Muscle of back (tissue), 13 donors: ENCODE measurements at places on chromosomes 16 and 17.
A peak's percentile ranks its signal among the peaks of the same experiment; 100 is the strongest.

GRCh38 chr17:4043862-4044261 is 79.6 kb upstream of the ATP2A3 start:
- no peak for DNase-seq

- DNase-seq, result no peak
Measured at GRCh38 chr16:88472069-88472468, 19.0 kb downstream of the ZFPM1 start.

GRCh38 chr17:58840820-58841612 is 85.4 kb downstream of the PPM1E start:
- DNase-seq, result no peak

DNA sequence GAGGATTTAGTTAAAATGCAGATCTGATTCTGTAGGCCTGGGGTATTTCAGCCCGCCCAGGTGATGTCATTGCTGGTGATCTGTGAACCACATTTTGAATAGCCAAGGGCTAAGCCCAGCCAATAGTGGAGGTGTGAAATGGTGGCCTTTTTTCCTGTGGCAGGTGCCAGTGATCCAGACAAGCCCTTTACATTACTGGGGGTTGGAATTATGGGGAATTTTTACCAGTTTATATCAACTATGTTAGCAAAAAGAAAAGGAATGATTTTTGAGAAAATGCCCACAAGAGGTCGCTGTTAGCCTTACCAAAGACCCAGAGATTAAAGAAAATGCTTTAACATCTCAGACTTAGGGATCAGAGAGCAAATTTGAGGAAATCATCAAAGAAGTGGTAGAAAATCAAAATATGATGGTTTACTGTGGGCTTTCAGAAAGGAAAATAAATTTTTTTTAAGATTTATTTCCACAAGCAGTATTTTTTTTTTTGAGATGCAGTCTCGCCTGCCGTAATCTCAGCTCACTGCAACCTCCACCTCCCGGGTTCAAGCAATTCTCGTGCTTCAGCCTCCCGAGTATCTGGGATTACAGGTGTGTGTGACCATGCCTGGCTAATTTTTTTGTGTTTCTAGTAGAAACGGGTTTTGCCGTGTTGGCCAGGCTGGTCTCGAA is 3.9 kb downstream of the VPS35L start:
- peak; percentile 51 for DNase-seq

DNA sequence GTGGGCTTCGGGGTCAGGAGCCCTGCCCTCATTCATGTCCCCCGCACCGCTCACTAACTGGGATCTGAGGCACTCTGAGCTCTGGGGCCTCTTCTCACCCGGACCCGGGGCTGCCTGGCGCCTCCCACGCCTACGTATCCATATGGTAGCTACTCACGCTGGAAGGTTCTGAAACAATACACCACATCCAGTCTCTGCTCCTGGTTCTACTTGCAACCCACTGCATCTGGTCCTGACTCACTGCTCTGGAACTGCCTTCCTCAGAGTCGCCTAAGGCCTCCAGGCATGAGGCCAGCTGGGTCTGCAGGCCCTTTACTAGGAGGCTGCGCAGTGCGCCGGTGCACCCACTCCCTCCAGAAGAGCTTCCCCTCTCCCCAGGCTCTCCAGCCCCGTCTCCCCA is 18.1 kb downstream of the USP36 start:
- DNase-seq, result no peak

GRCh38 chr17:78020717-78021108 is 62.2 kb downstream of the TNRC6C start:
- no peak for DNase-seq

- no peak for DNase-seq
Measured at GRCh38 chr17:1606352-1606985, 22.2 kb downstream of the SLC43A2 start.

DNA sequence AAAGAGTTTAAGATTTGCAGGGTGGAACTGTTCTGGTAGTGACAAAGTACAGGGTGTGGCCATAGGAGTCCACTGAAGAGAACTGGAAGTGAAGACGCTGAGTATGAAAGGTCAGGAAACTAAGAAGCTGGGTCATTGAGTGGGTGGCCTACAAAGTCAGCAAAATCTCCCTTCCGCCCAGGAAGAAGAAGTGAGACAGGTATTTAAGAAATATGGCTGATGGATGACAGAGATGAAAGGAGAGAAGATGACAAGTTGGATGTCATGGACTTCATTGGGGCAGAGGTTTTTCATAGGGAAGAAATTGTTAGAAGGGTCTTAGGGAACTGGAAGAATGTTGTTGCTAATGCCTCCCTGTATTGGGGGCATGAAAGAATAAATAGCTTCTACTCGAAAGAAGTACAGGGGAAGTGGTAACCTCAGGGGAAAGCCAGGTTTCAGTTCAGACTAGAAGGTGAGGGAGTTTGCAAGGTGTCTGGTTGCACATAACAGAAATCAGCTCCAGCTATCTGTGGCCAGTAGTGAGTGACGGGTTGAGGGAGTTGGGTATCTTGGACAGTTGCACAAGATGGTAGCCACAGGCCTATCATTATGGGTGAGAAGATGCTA is 33.6 kb upstream of the MED13 start:
- no peak for DNase-seq

DNA sequence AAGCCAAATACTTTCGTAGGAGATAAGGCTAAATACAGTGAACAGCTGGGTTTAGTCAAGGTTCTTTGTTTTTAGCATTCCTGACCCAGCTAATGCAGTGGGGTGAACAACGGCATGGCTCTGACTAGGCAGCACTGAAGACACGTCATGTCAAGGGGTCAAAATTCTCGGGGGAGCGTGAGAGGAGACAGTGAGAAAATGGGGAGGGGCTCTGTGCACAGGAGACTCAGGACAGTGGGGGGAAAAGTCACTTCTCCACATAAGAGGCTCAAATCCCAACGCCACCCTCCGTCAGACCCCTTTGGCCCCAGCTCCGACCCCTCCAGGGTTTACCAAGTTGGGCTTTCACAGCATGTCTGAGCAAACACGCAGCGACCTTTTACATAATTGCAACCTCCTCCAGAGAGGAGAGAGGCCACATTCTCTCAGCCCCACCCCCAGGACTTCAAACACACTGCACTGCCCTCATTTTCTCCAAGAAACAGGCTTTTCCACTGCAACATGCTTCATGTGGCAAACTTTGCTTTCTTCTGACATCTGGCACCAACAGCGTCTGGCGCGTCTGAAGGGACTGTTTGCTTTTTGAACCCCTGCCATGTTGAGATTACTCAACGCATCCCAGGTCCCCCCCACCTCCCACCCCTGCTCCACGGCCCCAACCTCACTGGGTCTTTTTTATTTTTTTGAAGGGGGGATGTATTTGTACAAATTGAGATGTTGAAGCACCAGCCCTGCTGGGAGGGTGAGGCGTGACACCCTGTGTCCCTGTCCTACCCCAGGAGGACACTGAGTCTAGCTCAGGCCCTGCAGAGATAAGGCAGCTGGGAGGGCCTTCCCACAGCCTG is 30.0 kb downstream of the AXIN2 start:
- peak; percentile 72 for DNase-seq

DNA sequence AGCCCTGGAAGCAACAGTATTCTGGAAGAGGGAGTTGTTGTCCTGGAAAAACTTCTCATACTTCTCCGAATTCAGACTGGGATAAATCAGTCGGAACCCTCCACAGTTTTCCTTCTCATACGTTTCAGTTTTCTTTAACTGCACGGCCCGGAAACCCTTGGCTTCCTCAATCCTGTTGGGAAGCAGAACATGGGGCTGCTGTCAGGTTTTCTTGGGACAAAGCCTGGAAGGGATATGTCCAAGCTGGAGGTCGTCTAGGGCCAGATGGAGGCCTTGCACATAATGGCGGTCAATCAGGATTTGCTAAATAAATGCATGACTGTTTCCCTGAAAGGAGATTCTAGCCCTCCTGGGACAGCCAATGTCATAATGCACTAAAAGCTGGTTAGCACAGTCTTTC is 29.2 kb downstream of the TTLL6 start:
- DNase-seq, result peak; percentile 46

DNA sequence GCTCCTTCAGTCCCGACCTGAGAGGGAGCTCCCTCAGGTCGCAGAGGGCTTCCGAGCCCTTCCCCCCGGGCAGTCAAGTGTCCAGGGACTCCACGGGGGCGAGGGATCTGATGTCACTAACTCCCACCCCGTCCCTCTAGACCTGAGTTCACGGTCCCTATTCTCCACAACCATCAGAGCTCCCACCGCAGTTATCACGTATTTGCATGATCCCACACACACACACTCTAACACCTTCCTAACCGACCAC is 3.7 kb upstream of the PER1 start:
- DNase-seq, result no peak

DNA sequence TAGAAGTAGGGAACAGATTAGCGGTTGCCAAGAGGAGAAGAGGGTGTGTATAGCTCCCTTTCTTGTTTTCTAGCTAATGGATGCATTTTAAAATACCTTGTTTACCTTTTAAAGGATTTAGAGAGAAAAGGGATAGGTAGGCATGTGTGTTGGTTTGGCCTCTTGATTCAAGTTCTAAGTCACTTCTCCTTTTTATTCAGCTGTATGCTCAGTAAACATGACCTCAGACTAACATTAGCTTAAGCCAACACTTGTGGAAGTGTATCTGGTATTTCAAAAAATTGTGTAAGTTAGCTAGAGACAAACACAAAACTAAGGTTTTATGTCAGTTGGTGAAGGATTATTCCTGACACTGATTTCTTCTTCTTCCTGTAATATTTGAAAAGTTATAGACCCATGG is 204.1 kb upstream of the NOG start:
- no peak for DNase-seq

DNA sequence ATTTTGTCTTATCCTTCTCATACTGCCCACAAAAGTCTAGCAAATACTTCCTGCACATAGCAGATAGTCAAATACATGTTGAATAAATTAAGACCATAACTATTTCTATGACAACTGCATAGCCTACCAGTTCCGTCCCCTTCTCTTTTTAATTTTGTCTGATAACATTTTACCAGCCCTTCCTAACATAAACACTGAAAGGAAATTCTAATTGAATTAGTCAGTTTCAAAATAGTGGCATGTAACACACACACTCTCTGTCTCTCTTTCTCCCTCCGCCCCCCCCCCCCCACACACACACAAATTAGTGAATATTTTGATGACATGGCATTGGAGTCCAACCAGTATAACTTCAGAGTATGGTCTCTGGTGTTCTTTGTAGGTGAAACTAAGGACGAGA is 41.8 kb downstream of the TNRC6C start:
- DNase-seq, result no peak

GRCh38 chr17:36055921-36056520 is 8.1 kb upstream of the CCL18 start:
- DNase-seq, result no peak

DNA sequence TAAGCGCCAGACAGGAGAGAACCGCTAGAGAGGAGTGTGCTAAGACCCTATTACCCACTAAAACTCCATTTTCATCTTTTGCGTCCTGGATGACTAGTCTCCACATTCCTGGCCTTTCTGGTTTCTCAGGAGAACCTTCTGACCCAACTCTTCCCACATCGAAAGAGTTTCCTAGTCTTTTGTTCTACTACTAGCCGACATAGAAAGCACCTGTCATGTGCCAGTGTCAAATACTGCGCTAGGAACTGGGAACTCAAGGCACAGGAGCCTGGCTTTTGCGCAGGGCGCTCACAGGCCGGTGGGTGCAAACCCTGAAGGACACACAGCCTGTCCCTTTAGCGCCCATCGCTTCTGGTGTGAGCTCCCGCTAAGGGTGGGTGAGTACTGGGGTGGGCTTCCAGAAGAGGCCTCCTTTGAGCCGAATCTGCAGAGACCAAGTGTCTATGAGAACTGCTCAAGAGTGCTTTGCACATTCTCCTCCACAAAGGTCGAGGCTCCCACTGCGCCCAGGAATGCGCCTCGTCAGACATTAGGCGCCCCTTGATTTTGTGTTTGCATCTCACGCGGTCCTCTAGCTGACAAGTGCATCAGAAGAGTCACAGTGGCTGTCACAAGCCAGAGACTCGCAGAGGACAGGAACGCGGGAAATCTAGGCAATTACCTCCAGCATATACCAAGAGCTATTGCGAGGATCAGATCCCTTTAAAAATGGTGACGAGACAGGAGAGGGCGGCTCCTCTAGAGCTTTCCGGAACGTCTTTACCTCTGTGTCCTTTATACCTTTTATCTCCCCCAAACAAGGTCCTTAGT is 2.0 kb upstream of the PSMB3 start:
- peak; percentile 43 for DNase-seq

DNA sequence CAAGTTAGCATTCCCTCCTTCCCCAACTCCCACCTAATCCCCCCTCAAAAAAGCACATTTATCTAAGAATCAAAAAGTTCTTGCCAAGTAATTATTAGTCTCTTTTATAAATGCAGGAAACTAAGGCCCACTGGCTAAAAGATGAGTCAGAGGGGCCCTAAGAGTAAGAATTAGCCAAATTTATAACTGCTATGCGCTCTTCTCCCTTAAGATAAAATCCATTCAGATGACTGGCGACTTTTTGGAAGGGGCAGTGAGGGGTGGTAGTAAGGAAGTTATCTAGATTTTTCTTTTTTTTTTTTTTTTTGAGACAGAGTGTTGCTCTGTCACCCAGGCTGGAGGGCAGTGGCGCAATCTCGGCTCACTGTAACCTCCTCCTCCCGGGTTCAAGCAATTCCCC is 17.1 kb downstream of the ZNF652 start:
- DNase-seq, result no peak

GRCh38 chr16:383326-384051 is 1.7 kb upstream of the PGAP6 start:
- DNase-seq, result no peak

DNA sequence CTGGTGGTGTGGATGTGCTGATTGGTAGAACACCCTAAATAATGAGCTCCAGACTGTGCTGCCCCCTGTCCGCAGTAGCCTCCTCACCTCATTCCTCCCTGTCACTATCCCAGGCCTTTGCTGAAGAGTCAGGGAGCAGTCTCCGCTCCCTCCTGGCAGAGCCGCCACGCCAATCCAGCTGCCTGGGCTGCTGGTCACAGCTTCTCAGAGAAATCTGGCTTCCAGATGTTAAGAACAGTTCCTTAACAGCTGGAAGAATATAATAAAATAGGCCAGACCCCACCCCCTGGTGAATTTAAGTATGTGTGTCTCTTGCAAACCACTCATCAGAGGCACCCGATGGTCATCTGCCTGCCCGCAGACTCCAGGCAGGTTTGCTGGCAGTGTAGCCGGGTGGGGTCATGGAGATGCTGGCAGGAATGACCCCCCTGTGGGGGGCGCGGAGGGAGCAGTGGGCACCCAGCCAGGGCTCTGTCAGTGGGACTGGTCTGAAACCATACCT is 161.0 kb downstream of the CCDC182 start:
- DNase-seq, result peak; percentile 55
